Kidney tubule cell (primary cell): ENCODE measurements at places on chromosomes 3 and 15.

- DNase-seq, result no peak
Observed at GRCh38 chr3:39937315-39937714, 127.9 kb downstream of the MYRIP start.

- no peak for DNase-seq
Observed at GRCh38 chr3:127150513-127151250, 42.2 kb upstream of the PRR23E start.

DNA sequence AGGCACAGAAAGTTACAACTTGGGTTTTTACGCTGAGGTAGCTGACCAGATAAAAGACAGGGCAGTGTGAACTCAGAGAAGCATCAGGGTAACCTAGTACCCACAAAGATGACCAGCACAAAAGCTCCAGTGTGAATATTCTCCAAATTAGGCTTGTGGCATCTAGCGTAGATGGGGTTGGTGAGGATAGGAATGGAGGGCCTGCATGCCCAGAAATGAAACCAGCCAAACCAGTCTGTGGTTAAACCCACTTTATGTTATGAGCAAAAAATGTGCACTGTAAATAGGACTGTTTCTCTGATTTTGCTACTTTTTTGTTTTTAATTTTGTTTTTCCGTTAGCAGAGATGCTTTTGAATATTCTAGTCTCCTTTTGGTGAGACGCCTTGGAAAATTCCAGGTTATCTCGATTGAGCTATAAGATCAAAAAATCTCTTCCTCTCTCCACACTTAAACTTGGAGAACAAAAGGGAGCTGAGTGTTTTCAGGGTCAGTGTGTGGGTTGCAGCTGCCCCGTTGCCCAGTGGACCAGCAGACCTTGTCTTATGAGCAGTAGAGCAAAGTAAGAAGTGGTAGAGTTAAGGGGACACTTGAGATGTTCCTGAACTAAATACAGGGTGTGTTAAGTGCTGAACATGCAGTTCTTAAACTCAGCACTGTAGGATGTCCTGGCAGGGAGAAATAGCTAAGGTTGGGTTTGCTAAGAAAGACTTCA is 132.9 kb downstream of the C3orf38 start:
- DNase-seq, result no peak

DNA sequence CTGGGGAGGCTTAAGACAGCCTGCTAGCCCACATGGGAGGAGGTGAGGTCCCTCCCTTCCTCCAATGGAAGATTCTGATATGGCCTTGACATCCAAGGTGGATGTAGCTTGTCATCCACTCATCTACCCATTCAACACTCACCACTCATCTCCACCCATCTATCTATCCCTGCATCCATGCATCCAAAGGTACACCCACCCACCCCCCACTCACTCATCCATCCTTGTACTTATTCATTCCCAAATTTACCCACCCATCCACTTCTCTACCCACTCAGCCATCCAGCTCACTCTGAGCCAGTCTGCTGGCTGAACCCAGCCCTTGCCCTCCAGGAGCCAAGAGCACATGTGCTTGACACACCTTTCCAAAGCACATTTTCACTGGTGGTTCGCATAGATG is 189.7 kb downstream of the TLE3 start:
- DNase-seq, result no peak
